ENCODE measurements at places on chromosomes 6 and 20.

- DNase-seq = no peak
Observed at GRCh38 chr20:24604966-24605665, 135.7 kb downstream of the SYNDIG1 start.

DNA sequence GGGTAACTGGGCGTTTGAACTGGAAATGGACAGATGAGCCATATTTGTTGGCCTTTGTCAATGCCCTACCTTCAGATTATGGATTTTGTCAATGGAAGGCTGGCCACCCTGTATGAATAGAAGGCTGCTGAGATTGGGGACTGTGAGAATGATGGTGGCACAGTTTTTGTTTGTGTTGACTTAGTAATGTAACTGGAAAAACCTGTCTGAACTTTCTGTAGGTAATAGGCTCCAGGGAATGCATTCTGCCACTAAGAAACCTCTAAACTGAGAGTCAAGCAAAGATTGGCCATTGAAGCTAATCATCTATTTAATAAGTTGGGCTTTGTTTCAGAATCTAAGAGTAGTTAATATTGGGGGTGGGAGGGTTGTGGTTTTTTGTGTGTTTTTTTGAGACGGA is 97.5 kb downstream of the FOXO3 start:
- no peak for DNase-seq

GRCh38 chr6:9307786-9308185 is 872.4 kb upstream of the SLC35B3 start:
- no peak for DNase-seq

DNA sequence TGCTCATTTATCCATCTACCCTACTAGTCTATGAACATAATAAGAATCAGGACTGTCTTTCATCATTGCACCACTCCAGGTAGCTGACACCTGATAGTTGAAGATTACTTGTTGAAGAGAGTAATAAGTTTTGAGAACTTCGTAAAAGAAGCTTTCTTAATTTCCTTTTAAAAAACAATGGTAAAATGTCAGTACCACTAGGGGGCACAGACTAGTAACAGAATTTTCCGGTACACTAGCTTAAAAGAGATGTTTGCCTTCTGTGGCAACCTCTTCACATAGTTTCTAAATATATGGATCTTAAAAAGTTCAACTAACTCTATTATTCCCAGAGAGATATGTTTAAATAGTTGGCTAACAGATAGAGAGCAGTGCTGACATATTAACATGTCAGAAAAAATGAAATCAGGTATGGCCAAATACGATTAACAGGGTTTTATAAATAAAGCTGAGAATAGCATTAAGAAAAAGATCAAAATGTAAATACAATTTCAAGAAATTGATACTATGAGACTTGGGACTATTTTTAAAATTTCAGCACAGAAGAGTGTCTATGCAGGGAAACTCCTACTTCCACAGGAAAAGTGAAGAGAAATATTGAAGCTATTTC is 5.4 kb upstream of the KCNQ5 start:
- DNase-seq = no peak

- no peak for DNase-seq
Observed at GRCh38 chr20:32711346-32711745, 31.9 kb downstream of the COMMD7 start.

DNA sequence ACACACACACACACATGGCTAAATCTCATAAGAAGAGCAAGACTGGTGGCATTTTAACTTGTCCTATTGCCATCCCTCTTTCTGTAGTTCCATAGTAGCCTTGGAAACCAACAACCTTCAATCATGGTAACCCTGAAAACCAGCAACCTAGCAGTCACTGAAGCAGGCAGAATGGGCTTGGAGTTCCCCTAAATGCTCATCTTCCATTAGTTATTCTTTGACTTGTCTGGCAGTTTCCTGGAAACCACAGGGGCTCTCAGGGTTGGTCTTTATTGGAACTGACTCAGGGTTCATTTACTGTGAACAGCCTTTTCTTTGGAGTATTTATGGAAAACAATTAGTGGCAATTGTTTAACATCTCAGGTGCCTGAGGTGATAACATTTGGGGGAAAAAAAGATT is 19.4 kb upstream of the BRPF3 start:
- no peak for DNase-seq

DNA sequence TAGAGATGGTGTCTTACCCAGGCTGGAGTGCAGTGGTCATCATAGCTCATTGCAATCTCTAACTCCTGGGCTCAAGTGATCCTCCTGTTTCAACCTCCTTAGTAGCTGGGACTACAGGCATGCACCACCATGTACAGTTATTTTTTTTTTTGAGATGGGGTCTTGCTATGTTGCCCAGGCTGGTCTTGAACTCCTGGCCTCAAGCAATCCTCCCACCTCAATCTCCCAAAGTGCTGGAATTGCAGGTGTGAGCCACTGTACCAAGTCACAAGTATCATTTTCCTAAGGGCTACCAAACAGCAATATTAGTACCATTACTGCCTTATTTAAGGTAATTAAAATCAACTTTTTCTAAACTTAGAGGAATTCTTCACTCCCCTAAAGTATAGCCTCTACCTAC is 49.4 kb downstream of the BACH2 start:
- DNase-seq = no peak

DNA sequence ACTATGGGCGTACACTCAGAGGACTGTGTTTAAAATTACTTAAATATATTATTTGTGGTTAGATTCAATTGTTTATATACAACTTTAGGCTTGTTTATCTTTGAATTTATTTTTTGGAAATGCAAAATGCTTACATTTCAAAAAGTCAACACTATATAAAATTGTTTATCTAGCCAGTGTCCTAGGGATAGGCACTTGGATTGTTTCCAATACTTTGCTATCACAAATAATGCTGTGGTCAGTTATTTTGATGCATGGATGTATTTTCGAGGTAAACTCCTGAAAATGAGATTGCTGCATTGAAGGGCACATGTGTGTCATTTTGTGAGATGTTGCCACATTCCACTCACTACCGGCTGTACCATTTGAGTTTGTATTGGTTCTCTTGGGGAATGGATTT is 213.9 kb downstream of the SLC24A3 start:
- DNase-seq = no peak

DNA sequence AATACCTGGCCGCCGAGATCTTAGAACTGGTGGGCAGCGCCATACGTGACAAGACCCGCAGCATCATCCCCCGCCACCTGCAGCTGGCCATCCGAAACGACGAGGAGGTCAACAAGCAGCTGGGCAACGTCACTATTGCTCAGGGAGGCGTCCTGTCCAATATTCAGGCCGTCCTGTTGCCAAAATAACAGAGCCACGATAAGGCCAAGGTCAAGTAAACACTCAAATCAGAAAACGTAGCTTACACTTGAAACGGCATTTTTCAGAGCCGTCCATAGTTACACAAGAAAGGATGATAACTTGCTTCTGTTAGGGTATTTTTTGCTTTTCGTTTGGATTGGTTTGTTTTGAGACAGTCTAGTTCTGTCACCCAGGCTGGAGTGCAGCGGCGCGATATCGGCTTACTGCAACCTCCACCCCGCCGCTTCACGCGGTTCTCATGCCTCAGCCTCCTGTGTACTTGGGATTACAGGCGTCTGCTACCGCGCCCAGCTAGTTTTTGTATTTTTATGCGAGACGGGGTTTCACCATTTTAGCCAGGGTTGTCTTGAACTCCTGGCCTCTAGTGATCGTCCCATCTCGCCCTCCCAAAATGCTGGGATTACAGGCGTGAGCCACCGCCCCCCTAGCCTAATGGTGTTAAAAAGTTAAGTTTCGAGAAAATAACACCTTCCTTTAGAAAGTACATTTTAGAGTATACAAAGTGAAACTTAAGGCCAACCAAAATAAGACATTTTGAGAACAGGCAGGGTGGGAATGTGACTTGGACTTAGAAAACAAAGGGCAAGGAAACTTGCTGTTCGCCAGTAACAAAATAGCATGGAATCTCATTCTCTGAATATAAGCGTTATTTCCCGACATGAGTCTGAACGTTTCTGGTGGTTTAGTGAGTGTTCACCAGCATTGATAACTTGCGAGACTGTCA is 42.8 kb upstream of the HFE start:
- no peak for DNase-seq

- DNase-seq = no peak
Observed at GRCh38 chr20:59191756-59192532, 28.3 kb downstream of the ZNF831 start.

GRCh38 chr6:2943564-2943955 is 27.8 kb downstream of the SERPINB6 start:
- DNase-seq = no peak

DNA sequence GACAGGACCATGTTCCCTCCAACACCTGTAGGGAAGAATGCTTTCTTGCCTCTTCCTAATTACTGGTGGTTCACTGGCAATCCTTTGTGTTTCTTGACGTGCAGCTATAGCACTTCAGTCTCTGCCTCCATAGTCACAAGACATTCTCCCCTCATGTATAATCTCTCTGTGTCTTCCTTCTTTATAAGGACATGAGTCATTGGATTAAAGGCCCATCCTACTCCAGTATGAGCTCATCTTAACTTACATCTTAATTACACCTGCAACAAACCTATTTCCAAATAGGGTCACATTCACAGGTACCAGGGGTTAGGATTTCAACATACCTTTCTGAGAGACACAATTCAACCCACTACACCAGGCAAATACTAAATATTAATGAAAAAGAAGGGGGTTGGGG is 213.6 kb downstream of the RNGTT start:
- no peak for DNase-seq

Data from stimulated activated CD8-positive, alpha-beta memory T cell treated with anti-CD3 and anti-CD28 coated beads, Interleukin-2, amount 100 ng/mL, for 1 hour (primary cell).